ENCODE measurements at places on chromosomes 11 and 22. TPM values are rescaled to one million over a fixed set of nuclear protein-coding genes. Genes with fewer than 3 reads are reported as not detected.

DNA sequence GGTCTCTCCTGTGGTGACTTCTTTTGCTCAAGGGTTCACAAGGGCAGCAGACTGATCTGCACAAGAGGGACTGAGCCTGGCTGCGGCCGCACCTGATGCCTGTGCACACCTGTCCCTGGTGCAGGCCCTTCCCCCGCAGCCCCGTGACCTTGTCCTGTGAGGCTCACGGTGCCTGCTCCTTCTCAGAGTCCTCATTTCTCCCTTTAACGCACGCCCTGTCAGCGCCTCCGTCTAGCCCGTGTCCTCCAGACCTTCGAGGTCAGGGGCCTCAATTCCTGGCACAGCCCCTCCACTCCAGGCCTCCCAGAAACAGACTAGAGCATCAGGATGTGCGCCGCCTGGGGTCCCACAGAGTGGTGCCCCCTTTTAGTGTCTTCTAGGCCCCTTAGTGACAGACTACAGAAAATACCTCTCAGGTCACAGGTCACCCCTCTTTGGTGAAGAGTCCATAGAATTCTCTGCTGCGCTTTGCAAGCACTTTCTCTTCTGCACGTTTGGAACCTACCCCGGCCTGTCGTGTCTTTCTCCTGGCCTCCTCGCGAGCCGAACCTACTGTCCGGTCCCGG, 1.0 kb upstream of the DRD4 start:
- H3K27me3 ChIP-seq = peaks cover 14% of the 10 kb centered on the region
- no peak overlapping the region for H3K27ac ChIP-seq
- no peaks in the 10 kb centered on the region for H3K36me3 ChIP-seq
- DNase-seq = peak; percentile 67

DNA sequence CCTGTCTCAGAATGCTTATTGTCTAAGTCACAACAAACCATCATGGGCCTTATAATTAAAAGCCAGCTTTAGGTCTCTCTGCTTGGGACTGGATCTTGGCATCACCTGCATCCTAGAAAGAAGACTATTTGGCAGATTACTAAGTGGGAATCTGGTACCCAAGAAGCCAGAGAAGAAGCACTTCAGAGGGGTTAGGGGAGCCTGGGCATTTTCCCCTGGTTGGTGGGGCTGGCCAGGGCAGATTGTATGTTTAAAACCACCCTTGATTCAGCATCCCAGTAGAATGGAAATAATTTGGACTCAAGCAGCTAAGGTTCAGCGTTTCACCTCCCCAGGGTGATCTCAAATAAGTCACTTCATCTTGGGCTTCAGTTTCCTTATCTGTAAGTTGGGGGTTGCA, 193.7 kb downstream of the MIAT start:
- peaks cover 4% of the 10 kb centered on the region for H3K4me1 ChIP-seq
- no peaks in the 10 kb centered on the region for H3K36me3 ChIP-seq

DNA sequence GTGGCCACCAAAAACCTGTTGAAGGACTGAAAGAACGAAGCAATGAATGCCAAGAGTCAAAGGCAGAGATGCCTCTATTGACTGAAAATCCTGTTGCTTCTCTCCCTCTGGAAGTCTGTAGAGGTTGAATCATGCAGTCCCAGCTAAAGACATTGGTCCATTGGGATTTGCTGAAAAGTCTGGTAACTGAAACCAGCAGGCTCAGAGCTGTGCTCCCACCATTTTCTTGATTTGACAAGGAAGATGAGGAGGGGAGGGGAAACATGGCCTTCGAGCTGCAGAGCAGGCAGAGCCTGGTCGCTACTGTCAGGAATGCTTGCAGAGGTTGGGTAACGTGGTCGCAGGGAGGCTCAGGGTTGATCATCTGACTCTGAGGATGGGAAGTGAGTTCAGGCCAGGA, 72.8 kb upstream of the CSNK2A3 start:
- H3K4me3 ChIP-seq = no peak overlapping the region
- DNase-seq = no peak
- H3K27me3 ChIP-seq = no peaks in the 10 kb centered on the region

The RAB39A gene
- total RNA-seq = not detected

The POTEH gene
- total RNA-seq = under 0.01 TPM

DNA sequence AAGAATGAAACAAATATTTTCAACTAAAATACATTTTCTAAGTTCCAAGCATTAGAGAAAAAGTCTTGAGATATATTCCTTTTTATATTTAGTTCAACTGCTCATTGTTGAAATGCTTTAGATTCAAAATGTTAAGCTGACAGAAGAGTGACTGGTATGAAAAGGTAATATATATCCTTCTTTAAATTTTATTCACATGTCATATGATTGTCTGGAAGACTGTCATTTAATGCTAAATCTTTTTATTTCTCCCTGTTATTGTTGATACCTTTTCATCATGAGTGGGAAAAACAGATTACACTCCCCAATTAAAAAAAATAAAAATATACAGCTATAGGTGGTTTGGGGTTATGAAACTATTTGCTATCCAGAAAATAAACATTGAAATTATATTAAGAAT, 965.4 kb downstream of the JRKL start:
- no peaks in the 10 kb centered on the region for H3K36me3 ChIP-seq
- H3K27ac ChIP-seq = no peak overlapping the region
- no peak for DNase-seq

DNA sequence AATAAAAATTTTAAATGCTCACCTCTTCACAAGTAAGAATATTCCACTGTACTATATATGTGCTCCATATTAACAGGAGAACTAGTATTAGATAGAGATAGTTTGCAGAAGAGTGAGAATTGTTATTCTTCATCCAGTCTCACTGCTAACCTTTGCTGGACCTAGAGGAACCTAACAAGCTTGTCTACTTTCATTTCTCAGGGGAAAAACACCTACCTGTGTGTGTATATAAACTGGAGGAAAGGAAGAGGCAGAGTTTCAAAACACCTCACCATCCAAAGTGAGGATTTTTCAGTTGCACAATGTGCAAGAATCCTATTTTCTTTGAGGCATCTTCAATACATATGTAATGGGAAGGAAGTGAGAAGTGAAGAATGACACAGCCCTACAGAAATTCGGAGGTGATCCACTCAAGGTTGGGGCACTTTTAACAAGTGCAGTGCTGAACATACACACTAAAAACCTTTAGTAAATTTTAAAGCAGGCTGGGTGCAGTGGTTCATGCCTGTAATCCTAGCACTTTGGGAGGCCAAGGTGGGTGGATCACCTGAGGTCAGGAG, 52.4 kb downstream of the SYTL2 start:
- H3K27me3 ChIP-seq = no peaks in the 10 kb centered on the region
- H3K4me1 ChIP-seq = peaks cover 8% of the 10 kb centered on the region
- H3K4me3 ChIP-seq = no peak overlapping the region
- no peak overlapping the region for H3K27ac ChIP-seq
- DNase-seq = no peak

DNA sequence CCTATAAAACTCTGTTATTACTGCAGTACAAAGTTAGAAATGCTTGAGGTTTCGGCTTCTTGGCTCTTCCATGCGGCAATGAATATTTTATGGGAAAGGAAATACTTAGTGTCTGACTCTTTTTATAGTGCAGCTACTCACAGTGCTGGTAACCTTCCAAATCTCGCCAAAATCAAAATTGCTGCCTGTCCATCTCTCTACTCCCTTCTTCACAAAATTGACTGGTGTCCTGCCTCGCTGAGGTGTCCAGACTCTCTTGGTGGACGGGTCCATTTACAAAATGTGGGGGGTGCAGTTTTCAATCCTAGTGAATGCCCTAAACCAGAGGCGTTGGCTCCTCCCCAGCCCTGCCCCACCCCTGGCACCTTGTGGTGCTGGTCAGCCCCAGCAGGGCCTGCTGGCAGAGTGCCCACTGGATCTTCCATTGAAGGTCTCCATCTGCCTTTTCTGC, 73.5 kb downstream of the ZBTB16 start:
- peak overlapping the region; percentile 43 for H3K27ac ChIP-seq
- no peaks in the 10 kb centered on the region for H3K36me3 ChIP-seq
- DNase-seq = peak; percentile 91
- H3K4me3 ChIP-seq = peak overlapping the region; percentile 33

- no peaks in the 10 kb centered on the region for H3K27me3 ChIP-seq
- no peak for DNase-seq
- H3K27ac ChIP-seq = no peak overlapping the region
- no peak overlapping the region for H3K4me3 ChIP-seq
Observed at GRCh38 chr11:19808076-19808911, 95.7 kb downstream of the NAV2 start.

The FOLR1 gene
- total RNA-seq = under 0.01 TPM

DNA sequence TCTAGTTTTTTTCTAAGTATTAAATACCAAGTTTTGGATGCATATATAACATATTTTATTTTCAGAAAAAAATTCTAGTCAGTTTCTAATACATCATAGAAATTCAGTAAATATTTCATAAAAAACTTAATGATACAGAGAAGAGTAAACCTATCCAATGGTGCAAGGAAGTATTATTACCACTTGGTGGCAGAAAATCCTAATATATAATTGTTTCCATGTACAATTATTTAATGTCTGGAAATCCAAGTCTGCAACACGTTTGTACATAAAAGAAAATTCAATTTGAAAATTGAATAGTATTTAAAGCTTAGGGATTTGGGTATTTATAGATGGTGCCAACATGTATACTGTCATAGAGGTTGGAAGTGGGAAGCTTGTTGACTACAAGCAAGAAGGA, 127.0 kb downstream of the TRPC6 start:
- H3K4me1 ChIP-seq = peaks cover 18% of the 10 kb centered on the region
- H3K27me3 ChIP-seq = no peaks in the 10 kb centered on the region
- no peak overlapping the region for H3K27ac ChIP-seq
- DNase-seq = no peak
- H3K4me3 ChIP-seq = no peak overlapping the region

The CHST1 gene
- total RNA-seq = 1.5 TPM

The NUCB2 gene
- 114 TPM for total RNA-seq

DNA sequence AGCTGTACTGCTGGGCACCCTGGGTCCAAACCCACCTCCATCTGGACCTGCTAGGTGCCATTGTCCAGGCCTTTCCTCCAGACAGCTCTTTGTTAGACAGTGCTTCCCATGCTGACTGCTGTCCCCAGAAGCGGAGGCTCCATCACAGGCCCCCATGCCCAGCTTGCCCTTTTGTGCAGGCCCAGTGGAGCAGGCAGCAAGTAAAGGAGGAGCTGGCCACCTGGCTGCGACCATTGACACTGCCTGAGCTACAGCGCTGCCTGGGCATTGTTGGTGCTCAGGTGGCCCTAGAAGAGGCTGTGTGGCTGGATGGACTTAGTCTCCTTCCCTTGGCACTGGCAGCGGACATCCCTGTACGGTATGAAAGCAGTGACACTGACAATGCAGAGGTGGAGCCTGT, 1.5 kb downstream of the DNHD1 start:
- H3K27ac ChIP-seq = peak overlapping the region; percentile 40
- peaks cover 32% of the 10 kb centered on the region for H3K4me1 ChIP-seq
- H3K27me3 ChIP-seq = no peaks in the 10 kb centered on the region
- H3K4me3 ChIP-seq = no peak overlapping the region
- peaks cover 8% of the 10 kb centered on the region for H3K36me3 ChIP-seq
- no peak for DNase-seq

DNA sequence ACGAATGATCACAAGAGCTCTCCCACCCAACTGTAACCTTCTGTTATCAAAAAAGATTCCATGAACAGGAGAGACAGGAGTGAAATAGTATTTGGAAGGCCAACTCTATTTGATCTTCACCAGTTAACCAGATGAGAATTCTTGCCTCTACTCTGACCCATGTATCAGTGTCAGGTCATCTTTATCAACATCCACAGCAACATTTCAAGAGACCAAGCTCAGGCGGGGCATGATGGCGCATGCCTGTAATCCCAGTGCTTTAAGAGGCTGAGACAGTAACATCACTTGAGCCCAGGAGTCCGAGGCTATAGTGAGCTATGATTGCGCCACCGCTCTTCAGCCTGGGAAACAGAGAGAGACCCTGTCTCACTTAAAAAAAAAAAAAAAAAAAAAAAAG, 62.3 kb downstream of the GAB2 start:
- H3K27me3 ChIP-seq = no peaks in the 10 kb centered on the region
- no peak overlapping the region for H3K27ac ChIP-seq
- peaks cover 8% of the 10 kb centered on the region for H3K4me1 ChIP-seq
- no peaks in the 10 kb centered on the region for H3K36me3 ChIP-seq

GRCh38 chr22:31870890-31871289, 73.4 kb upstream of the YWHAH start:
- peak overlapping the region; percentile 65 for H3K27ac ChIP-seq

DNA sequence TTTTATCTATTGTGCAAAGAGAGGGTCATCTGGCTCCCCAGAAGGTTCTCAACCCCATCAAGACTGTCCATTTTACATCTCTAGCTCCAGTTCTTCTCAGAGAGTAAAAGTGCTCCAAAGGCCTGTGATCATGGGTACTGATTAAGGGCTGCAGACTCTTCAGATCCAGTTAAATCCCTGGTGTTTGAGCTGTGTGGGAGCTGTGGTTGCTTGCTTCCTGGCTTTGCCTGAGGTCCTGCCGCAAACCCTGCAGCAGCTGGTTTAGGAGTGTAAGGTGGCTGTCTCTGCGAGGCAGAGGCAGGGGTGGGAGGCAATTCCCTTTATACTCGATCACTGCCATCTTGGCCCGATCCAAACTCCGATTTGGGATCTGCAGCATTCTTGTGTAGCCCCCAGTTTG, 1.2 kb downstream of the MRPL17 start:
- H3K36me3 ChIP-seq = peaks cover 16% of the 10 kb centered on the region
- peak overlapping the region; percentile 57 for H3K27ac ChIP-seq
- no peaks in the 10 kb centered on the region for H3K27me3 ChIP-seq
- H3K4me1 ChIP-seq = peaks cover 16% of the 10 kb centered on the region

- no peaks in the 10 kb centered on the region for H3K36me3 ChIP-seq
- no peaks in the 10 kb centered on the region for H3K27me3 ChIP-seq
- no peak for DNase-seq
- H3K4me1 ChIP-seq = no peaks in the 10 kb centered on the region
- no peak overlapping the region for H3K4me3 ChIP-seq
Observed at GRCh38 chr11:19552161-19552560, 160.5 kb upstream of the NAV2 start.

The CASP5 gene
- not detected for total RNA-seq

DNA sequence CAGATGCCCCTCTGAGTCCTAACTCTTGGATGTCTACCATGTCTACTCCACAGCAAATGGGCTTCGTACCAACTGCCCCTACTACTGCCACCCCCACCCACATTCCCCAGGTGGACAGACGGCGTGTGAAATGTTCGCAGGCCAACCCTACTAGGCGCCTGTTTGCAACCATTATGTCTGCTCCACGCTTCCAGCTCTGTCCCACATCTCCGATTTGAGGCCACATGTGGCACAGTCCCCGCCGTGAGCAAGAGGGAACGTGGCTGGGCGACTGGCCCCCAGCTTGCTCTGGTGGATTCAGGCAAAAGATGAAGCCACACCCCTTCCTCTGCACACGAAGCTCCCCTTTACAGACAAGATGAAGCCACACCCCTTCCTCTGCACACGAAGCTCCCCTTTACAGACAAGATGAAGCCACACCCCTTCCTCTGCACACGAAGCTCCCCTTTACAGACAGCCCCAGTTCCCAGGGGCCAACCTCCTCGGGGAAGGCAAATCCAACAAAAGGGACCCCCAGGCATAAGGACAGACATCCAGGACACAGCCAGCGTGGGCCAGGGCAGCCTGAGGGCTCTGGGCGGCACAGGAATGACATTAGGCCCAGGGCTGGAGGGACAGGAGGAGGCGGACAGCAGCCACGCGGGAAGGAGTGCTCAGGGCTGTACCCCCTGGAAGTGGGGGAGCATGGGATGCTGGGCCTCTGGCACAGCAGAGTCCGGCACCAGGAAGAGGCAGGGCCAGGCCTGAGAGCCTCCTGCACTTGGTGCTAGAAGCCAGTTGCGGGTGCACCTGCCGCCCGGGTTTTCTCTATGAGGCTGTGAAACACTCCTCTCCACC, 106.2 kb downstream of the SHANK2 start:
- H3K27ac ChIP-seq = no peak overlapping the region
- peaks cover 4% of the 10 kb centered on the region for H3K27me3 ChIP-seq
- no peaks in the 10 kb centered on the region for H3K36me3 ChIP-seq
- no peaks in the 10 kb centered on the region for H3K4me1 ChIP-seq

Measured in osteoblast (primary cell).